ENCODE measurements at places on chromosomes 12 and 14. TPM values are rescaled to one million over a fixed set of nuclear protein-coding genes. Genes with fewer than 3 reads are reported as not detected.

PIANP gene
- total RNA-seq = 1.2 TPM

BDKRB2 gene
- 2.6 TPM for total RNA-seq

OAS1 gene
- 56.9 TPM for total RNA-seq

OR4E2 gene
- not detected for total RNA-seq

TMEM233 gene
- 0.05 TPM for total RNA-seq

DPPA3 gene
- total RNA-seq = not detected

RPGRIP1 gene
- 0.23 TPM for total RNA-seq

STON2 gene
- total RNA-seq = 0.79 TPM

PIWIL1 gene
- total RNA-seq = 0.03 TPM

OASL gene
- 3.7 TPM for total RNA-seq

C1R gene
- 34.9 TPM for total RNA-seq

Measured in A549 treated with CORT108297 at 1 μM for 4 hours (cell line).